ENCODE measurements at places on chromosomes 16 and 17. TPM values are rescaled to one million over a fixed set of nuclear protein-coding genes. Genes with fewer than 3 reads are reported as not detected.

Gene CCL11
- total RNA-seq: not detected

DNA sequence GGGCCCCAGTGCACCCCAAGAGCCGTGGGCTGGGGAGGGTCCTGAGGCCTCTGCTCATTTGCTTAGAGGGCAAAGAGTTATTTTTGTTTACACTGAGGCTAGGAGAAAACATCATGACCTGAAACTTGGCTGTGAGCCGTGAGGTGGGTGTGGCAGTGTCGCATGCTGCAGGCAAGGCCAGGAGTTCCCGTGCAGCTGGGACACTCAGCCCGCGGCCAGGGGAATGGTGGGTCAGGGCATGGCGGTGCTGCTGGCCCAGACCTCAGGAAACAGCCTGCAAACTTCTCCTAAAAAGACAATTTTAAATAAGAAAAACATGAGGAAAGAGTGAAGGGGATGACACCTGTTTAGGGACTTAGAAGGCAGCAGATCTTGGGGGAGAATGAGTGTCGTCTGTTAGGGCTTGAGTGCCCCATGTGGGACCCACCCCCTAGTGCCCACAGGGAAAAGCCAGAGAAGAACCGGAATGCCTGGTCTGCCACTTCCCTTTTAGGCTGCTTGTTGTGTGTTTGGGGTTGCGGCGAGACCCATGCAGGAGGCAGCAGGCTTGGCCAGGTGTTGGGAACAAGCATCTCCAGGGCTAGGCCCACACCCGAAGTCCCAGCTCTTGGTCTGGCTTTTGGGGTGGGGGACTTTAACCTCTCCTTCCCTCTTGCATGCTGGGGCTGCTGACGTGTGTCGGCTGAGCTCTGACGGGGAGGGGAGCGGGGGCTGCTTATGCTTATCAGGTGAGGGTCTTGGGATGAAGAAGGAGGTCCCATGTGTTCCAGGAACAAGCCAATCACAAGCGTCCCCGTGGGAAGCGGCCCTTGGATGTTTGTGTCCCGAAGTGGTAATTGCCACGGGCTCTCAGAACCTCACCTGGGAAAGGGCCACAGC is 80.9 kb upstream of the GNG13 start:
- no peak for DNase-seq

Gene ZFHX3
- total RNA-seq: 6.7 TPM

Gene C17orf78
- not detected for total RNA-seq

DNA sequence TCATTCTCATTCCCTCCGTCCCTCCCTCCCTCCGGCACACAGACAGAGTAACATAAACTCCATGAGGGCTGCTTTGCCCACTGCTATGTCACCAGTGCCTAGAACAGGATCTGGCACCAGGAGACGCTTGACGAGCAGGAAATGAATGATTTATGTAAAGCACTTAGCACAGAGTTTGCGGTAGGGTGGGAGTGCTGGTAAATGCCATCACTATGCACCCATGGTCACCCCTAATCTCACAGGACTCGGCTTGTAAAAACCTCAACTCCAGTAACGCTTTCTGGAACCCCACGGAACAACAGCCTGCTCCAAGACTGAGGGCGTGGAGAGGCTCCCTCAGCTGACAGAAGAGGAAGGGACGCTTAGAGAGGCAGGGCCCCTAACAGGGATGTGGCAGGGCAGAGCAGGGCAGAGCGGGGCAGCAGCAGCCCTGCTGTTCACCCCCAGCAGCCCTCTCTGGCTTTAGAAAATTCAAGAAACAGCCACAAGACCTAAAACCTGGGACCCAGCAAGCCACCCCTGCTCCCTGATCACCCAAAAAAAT is 156.9 kb downstream of the C16orf78 start:
- no peak for DNase-seq

Gene NKIRAS2
- total RNA-seq: 40.2 TPM

DNA sequence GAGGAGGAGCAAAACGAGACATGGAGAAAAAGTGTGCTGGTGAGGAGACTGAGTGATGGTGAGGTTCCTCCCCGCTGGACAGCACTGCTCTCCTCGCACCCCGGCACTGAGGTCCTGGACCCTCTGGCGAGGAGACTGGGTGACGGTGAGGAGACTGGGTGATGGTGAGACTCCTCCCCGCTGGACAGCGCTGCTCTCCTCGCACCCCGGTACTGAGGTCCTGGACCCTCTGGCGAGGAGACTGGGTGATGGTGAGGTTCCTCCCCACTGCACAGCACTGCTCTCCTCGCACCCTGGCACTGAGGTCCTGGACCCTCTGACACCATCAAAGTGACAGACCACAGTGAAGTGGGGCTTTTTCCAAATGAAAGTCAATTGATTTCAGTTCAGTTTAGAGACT is 10.9 kb downstream of the PITPNA start:
- no peak for DNase-seq

GRCh38 chr16:20838240-20838639 is 31.9 kb downstream of the REXO5 start:
- DNase-seq: no peak

- DNase-seq: no peak
Observed at GRCh38 chr17:65328567-65328966, 191.4 kb downstream of the RGS9 start.

GRCh38 chr16:15879255-15879811 is 9.1 kb downstream of the CEP20 start:
- peak; percentile 87 for DNase-seq

DNA sequence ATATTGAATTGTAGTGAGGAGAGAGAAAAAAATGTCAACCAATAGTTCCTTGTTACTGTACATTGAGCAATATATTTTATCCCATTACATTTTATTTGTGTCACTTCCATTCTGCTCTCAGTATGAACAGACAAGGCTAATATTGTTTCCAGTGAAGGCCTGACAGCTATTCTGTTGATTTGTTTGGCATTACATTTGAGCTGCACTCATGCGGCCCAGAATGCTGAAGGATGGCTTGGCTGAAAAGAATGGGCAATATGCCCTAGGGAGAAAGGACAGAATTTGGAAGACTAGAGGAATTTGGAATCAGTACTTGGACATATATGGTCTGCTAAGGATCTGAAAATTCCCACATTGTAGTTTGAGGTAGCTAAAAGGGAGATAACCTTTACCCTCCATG is 1294.4 kb downstream of the CDH8 start:
- DNase-seq: no peak

All from mammary epithelial cell (primary cell).